NCI-H1092 treated with DMSO at 0.1 percent for 48 hours (cell line): ENCODE measurements at places on chromosomes 12 and 14.

DNA sequence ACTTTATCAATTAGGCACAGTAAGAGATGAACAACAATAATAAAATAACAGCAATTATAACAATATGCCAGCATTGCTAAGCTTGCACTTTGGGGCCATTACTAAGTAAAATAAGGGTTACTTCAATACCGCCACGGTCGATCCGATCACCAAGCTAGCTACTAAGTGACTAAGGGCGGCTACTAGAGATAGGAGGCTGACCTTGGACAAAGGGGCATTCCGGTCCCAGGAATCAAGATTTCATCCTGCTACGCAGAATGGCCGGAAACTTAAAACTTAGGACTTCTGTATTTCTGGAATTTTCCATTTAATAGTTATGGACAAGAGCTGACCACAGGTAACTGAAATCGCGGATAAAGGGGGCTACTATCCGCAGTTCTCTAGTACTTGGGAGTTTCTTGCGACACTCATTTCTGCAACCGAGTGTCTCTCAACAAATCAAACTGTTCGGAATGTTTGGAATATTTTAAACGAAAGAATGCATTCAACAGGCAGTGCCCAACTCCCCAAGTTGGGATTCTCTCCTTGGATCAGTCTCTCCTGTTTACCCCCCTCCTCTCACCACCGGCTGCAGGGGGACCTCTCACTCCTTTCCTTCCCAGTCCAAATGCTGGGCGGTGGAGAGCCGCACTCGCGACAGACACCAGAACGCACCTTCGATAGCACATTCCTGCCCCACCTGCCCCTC is 650 bp downstream of the HEBP1 start:
- peak; percentile 50 for DNase-seq

DNA sequence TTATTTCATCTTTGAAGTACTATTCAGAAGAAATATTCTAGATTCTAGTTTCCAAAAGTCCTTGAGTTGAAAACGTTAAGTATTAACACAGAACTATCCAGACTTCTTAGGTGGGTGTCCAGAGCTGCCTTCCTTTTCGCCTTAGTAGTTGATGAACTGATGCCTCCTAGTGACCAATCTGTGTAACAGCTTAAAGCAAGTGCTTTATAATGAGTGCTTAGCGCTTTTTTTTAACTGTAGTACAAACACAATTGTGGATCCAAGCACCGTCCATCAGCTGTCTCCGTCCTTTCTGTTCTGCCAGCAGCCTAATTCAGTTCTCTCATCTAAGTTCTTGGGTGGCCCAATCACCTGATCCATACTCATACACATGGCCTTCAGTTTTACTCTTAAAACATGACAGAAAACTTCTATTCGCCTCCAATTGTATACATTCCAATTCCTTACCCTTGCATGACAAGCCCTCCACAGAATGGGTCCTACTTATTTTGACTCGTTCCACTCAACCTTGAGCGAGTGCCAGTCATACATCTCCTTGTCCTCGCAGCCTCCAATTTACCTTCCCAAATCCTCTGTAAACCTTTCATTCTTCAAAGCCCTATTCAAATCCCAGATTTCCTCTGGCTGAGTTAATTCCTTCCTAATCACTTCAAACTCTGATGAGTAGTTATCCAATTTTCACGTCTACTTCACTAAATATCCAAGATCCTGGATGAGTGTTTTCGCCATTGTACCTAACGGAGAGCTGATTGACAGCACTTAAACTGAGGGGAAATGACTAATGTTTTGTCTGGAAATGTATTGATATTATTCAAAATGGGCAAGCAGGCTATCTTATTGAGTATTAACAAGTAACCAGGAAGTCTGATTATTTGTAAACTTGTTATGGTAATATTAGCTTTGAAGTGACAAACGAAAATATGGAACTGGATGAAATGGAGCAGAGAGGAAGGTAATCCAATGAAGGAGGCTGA is 5.8 kb upstream of the PHLDA1 start:
- peak; percentile 74 for DNase-seq

GRCh38 chr14:62443796-62444195 is 601.5 kb downstream of the KCNH5 start:
- DNase-seq, result no peak

GRCh38 chr12:58029260-58029659 is 87.9 kb downstream of the ATP23 start:
- DNase-seq, result no peak

DNA sequence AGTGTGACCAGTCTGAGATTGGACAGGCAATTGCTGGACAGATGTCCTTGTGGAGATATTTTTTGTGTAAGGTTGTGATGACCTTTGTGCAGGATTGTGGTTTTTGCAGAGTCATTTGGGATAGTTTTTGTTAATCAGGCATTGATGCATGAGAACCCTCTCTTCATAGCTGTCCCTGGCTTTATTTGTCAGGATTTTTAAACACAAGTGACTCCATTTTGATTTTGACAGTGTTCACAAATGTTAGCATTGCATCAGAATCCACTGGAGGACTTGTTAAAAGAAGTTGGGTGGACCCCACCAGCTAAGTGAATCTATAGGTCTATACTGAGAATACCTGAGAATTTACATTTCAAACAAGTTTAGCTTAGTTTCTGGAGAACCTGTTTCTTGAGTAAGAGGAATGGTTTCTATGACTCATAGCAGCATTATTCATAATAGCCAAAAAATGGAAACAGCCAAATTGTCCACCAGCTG is 11.8 kb downstream of the FNTB start:
- DNase-seq, result no peak

DNA sequence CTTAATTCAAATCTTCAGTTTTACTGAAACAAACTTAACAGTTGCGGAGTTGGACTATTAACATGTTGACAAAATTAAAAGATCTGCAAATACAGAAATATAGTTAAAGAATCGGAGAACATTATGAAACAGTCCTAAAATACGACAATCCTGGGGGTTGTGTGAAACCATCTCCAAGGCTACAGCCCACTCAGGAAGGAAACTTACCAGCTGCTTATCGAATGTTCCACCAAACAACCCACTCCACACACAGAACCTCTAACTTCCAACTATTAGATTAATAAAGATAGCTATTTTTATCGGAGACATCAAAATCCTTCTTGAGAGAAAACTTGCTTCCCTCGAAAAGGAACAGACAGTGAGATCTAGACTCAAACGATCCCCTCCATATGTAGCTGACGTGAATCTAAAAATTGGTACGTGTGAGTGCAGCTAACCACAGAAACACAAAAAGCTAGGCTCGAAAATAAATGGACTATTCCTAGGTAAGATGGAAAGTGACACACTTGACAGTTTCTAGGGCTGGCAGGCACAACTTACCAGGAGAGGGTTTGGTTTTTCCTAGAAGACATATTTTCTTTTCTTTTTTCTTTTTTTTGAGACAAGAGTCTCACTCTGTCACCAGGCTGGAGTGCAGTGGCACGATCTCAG is 12.9 kb downstream of the VPS37B start:
- no peak for DNase-seq

- DNase-seq, result no peak
Measured at GRCh38 chr12:95277139-95277538, 59.5 kb downstream of the VEZT start.

GRCh38 chr14:101460986-101461750 is 100.1 kb upstream of the DIO3 start:
- no peak for DNase-seq

DNA sequence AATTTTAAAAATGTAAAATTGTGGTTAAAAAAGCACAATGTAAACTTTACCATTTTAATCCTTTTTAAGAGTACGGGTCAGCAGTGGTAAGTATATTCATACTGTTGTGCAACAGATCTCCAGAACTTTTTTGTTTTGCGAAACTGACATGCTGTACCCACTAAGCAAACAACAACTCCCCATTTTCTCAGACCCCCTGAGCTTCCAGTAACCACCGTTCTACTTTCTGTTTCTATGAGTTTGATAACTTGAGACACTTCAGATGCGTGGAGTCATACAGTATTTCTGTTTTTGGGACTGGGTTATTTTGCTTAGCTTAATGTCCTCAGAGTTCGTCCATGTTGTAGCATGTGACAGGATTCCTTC is 38.0 kb downstream of the CHST11 start:
- no peak for DNase-seq

DNA sequence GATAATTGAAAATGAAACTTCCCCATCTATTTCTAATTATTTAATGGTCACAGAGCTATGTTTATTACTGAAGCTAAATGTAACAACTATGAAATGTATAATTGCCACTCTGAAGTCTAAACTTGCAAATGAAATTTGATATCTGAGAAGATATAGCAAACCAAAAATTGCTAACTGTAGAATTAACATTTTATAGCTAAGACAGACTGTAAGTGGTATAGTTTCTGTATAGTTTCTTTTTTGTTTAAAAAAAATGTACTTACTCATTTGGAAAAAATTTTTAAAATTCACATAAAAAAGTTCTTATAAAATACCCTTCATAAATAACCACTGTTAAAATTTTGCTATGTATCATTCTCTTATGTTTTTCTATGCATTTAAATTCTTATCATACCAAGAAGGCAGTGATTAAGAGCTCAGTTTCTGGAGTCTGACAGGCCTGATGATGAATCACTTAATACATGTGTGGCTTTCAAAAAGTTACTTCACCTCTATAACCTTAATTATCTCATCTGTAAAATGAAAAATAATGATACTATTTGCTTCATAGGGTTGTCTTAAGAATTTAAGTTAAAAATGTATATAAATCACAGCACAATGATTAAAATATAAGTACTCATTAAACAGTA is 214.7 kb upstream of the GARIN2 start:
- no peak for DNase-seq

- no peak for DNase-seq
Measured at GRCh38 chr12:48198672-48198971, 4.5 kb downstream of the OR10AD1 start.

- DNase-seq, result no peak
Measured at GRCh38 chr12:121165316-121165715, 32.6 kb downstream of the P2RX7 start.

- DNase-seq, result peak; percentile 91
Measured at GRCh38 chr12:62919838-62920237, 15.1 kb downstream of the PPM1H start.

GRCh38 chr12:127054531-127054930 is 1212.4 kb upstream of the TMEM132C start:
- DNase-seq, result no peak

GRCh38 chr12:59010118-59010517 is 89.8 kb upstream of the LRIG3 start:
- DNase-seq, result no peak

- no peak for DNase-seq
Measured at GRCh38 chr14:104249089-104249488, 110.7 kb downstream of the KIF26A start.

- DNase-seq, result no peak
Measured at GRCh38 chr14:69312608-69313007, 52.6 kb downstream of the GALNT16 start.

- DNase-seq, result no peak
Measured at GRCh38 chr12:25629341-25629740, 76.3 kb upstream of the LMNTD1 start.

- DNase-seq, result peak; percentile 27
Measured at GRCh38 chr12:80837342-80837978, 100.3 kb downstream of the LIN7A start.

- no peak for DNase-seq
Measured at GRCh38 chr12:53807322-53807860, 55.6 kb upstream of the CISTR start.

GRCh38 chr12:11880381-11880780 is 190.4 kb upstream of the BCL2L14 start:
- DNase-seq, result no peak

DNA sequence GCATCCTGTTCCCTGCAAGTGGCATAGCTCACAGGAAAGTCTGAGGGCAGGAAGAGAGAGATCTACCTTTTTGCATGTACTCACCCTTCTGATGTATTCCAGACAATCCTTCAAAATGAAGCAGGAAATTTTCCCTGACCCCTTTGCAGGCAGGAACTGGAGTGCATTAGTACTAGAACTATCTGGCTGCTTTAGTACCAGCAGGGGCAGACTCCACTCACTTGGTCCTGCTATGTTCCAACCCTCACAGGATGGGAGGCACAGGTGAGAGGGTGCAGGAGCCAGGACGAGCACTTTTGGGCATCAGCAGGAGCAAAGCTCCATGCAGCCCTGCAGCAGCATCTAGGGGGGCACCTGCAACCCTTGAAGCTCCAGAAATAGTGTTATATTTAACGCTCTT is 116.3 kb upstream of the IGF1 start:
- DNase-seq, result no peak

DNA sequence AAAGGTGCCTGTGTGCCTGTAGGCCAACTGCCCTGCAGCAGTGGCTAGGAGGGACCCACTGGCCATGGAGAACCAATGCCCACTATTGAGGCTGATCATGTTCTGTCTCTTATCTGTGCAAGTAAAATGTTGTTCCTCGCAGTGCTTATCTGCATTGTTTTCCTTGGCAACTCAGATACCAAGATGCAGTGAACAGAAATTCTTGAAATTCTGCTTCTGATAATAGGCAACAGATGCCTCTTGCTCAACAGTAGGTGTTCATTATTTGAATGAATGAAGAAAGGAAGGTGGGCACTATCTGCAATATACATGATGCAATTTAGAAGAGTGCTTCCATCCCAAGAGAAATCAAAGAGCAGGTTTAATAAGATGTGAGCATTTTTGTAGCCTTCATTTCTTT is 232.2 kb downstream of the NUAK1 start:
- no peak for DNase-seq

DNA sequence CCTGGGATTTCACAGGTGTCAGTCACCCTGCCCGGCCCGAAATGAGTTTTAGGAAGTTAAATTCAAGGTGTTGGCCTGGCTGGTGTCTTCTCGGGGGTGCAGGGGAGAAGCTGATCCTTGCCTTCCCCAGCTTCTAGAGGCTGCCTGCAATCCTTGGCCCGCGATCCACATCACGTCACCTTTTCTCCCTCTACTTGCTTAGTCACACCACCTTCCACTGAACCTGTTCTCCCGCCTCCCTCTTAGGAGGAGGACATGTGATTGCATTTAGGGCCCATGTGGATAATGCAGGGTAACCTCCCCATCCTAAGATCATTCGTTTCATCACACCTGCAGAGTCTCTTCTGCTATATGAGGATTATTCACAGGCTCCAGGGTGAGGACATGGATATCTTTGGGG is 25.4 kb upstream of the ATXN2 start:
- DNase-seq, result no peak

- DNase-seq, result no peak
Measured at GRCh38 chr14:91021115-91021514, 39.3 kb downstream of the RPS6KA5 start.

GRCh38 chr12:111339321-111339938 is 29.5 kb downstream of the PHETA1 start:
- DNase-seq, result no peak

DNA sequence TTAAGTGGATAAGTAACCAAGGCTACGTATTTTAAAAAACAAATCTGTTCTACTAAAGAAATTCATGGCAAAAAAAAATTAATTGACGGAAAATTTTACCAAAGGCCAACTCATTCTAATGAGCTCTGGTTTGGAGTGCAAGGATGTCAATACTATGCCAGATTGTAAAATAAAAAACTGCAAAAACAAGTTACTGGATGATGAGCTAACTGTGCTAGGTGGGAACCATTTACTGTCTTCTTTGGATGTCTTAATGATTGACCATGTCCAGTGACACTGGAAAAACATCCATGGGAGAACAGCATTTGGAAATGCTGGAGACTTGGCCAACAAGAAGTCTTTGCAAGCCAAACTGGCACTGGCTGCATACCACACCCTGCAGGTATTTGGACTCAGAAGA is 41.6 kb downstream of the KITLG start:
- DNase-seq, result no peak
